ENCODE measurements at places on chromosomes 6 and 20.

DNA sequence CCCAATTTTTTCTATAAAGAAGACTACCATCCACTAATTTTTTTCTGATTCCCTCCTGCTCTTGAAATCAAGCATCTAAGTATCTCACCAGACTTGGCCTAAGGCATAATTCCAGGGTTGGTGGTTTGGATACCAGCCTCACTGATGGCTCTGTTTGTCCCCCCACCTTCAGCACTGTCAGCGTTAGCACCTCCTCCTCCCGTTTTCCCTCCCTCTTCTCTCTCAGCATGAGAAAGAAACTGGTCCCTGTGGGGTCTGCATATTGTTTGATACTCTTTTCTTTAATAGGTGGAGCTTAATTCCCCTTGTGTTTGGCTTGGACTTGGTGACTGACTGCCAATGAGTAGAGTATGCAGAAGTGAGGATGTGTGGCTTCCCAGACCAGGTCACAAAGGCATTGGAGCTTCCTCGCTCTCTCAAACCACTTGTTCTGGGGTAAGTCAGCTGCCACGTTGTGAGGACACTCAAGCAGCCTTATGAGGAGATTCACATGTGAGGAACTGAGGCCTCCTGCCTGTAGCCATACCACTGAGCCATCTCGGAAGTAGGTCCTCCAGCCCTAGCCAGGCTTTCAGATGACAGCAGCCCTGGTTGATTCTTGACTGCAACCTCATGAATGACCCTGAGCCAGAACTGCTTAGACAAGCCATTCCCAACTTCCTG, 65.2 kb downstream of the RIOK1 start:
- DNase-seq: no peak

- DNase-seq: no peak
Observed at GRCh38 chr6:114162691-114163347, 180.0 kb downstream of the HS3ST5 start.

DNA sequence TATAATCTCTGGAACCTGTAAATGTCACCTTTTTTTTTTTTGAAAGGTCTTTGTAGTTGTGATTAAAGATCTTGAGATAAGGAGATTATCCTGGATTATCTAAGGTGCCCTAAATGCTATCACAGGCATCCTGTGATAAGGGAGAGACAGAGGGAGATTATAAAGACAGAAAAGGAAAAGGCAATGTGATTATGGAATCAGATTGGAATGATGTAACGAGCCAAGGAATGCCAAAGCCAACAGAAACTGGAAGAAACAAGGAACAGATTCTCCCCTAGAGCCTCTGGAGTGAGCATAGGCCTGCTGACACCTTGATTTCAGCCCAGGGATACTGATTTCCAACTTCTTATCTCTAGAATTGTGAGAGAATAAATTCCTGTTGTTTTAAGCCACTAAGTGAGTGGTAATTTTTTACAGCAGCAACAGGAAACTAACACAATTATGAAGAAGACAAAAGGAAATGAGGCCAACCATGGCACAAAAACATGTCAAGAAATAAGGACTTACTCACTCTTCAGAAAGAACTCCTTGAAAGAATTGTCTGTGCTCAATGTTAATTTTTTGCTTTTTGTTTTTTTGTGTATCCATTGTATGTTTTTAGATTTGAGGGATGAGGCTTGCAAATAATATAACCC, 82.7 kb downstream of the CFAP61 start:
- DNase-seq: no peak

DNA sequence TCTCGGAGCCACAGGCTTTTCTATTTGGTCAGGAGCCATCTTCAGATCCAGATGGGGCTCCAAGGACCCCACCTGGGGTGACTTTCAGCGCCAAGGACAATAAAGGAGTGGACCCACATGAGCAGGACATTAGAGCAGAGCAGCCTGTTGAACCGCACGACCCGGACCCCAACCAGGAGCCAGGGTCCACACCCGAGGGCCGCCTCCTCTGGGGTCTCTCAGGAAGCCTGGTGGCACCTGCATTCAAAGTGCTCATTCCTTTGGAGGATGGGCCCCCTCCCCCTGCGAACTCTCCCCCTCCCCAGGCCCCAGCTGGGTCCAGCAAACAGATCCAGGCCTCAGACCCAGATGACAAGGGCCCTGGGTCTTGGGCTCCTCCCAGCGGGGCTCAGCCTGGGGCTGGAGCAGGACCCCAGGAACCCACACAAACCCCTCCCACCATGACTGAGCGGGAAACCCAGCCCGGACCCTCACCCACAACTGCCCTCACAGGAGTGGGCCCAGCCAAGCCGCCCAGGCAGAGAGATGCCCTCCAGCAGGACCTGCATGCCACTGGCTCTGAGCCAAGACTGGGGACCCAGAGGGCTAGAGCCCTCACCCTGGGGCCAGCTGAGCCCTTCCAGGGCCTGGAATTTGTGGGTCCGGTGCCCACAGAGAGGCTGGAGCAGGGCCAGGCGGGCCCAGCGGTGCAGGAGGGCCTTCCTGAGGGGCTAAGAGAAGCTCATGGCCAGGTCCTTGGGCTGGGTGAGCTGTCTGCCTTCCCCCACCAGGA, 23.9 kb downstream of the RAB44 start:
- no peak for DNase-seq

DNA sequence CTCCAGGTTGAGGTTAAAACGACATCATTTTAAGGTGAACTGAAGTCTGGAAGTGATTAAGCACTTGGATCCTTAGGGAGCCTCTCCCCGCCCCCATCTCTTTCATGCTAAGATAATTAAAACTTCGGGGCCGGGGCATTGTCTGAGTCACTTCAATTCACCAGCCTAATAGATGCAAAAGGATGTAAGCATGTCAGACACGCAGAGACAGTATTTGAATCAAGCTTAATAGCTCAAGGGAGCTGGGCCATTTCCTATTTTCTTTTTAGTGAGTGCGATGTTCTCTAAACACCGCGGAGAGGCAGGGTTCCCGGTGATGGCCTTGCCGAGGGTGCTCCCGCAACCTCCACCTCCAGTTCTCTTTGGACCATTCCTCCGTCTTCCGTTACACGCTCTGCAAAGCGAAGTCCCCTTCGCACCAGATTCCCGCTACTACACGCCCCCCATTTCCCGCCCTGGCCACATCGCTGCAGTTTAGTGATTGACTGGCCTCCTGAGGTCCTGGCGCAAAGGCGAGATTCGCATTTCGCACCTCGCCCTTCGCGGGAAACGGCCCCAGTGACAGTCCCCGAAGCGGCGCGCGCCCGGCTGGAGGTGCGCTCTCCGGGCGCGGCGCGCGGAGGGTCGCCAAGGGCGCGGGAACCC, 516 bp upstream of the IRF4 start:
- peak; percentile 21 for DNase-seq

DNA sequence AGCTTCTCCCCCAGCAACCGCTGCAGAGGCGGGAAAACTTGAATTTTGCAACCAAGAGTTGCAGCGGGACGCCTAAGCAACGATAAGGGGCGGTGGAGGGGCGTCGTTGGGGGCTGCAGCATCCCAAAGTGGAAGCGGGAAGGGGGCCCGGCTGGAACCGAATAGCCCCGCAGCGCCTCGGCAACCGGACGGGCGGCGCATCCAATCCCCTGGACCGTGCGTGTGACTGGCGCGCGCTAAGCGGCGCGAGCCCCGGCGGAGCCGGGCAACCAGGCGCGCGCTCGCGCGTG, 670 bp upstream of the PARD6B start:
- no peak for DNase-seq

- peak; percentile 96 for DNase-seq
Observed at GRCh38 chr20:3820048-3820900, at the start of gene AP5S1. Gene AP5S1 (plus strand): TSS chr20:3820547. CDS start chr20:3822118, 1,571 bp downstream.

DNA sequence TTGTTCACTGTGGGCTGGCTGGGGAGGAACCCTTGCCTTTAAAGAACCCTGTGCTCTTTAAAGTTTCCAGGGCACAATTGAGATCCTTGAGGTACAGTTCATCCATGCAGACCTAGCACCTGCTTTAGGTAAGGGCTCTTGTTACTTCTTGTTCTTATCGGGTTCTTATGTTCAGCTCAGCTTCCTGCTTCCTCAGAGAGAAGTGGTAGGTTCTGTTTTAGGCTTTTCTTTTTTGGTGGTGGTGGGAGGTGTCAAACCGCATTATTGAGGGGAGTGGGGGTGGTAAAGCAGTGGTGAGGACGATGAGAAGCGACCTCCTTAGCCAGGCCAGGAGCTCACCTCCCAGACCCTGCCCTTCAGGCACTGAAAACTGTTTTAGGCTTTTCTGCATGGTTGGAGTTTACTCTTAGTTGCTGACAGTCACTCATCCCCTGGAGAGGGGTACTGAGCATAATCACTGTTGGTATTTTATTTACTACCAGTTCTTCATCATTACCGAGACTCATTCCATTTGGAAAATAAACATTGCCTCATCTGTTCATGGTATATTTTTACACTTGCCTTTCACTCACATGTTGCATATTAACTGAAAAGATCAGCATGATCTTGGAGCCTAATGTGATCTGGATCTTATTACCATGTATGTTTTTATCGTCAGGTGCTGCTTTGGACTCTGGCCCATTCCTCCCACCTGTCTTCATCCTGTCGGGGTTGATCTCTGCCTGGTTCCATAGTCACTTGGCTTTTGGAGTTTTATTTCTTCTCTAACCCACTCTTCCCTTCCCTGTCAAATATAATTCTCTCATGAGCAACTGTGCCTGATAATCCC, 35.4 kb downstream of the SLC16A10 start:
- DNase-seq: no peak

DNA sequence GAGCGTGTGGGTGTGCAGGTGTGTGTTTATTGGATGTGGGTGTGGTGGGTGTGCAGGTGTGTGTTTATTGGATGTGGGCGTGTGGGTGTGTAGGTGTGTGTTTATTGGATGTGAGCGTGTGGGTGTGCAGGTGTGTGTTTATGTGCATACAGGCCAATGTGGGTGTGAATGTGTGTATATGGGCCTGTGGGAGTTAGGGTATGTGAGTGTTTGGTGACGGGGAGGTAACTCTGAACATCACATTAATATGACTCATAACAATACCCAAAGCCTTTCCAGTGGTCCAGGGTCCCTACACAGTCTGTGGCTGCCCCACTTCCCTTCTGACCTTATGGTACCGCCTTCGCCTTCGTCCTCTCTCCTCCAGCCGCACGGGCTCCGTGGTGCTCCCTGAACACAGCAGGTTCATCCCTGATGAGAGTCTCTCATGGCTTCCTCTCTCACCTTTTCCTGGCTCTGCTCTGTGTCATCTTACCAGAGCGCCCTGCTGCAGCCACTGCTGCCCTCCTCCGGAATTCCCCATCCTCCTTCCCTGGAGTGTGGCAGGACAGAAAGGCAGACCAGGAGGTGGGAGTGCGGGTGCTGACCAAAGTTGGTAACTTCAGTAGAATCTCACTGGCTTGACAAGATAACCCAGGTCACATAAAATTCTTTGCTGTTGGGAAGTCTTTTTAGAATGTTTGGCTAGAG, 80.0 kb downstream of the SLC2A10 start:
- DNase-seq: no peak

- DNase-seq: no peak
Observed at GRCh38 chr20:59481067-59481466, 123.3 kb upstream of the PHACTR3 start.

DNA sequence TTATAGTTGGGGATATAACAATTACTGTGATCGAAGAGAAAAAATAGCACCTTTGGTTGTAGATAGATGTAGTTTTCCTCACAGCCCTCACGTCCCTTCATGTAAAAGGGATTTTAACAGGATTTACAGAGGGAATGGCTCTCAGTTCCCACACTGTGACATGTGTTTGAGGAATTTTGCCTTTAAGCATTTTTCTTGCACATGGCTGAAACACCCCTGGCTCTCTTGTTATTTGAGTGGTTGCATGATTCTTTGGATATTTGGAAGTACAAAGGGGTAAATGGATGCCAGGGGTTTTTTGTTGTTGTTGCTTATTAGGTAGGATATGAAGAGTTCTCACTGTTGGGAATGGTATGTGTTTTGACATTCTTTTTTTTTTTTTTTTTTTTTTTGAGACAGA, 48.2 kb downstream of the JAG1 start:
- peak; percentile 91 for DNase-seq

DNA sequence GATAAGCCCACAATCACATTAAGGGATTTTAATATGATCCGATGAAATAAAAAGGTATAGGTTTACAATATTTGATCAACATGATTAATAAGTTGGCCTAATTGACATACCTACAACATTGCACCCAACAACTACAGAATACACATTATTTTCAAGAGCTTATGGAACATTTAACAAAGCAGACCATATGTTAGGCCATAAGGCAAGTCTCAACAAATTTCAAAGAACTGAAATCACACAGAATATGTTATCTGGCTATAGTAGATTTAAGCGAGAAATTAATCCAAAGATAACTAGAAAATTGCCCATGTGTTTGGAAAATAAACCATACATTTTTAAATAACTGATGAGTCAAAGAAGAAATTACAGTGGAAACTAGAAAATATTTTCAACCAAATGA, 126.0 kb upstream of the KCNG1 start:
- DNase-seq: no peak

DNA sequence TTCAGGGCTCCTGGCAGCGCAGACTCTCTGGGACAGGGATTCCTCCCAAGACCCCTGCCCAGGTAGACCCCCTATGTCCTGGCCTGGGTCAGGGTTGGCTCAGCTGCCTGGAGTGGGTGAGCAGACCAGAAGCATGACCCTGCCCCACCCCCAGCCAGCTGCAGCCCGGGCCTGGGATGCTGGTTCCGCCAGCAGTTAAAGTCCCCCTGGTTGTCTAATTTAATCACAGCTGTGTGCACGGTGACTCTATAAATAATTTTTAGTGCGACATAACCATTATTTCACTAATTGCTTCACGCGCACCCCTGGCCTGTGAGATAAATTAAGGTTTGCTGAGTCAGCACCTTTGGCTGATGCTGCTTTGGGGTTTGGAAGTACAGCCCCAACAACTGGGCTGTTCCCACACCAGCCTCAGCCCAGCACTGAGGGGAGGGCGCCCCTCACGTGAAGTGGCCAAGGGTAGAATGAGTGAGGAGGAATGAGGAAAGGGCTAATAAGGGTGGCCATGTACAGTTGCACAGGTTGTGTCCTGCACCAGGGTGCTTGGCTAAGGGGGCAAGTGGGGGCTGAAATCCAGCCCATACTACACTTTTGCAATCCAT, 26.1 kb upstream of the CDH22 start:
- DNase-seq: no peak

Data from fibroblast of skin of back (primary cell).